Activated CD4-positive, alpha-beta T cell treated with anti-CD3 and anti-CD28 coated beads, Interleukin-2, amount 10 ng/mL, durations not matched to agents 7 days and 5 days (primary cell): ENCODE measurements at places on chromosomes 6 and 20. TPM values are rescaled to one million over a fixed set of nuclear protein-coding genes. Genes with fewer than 3 reads are reported as not detected.
A peak's percentile ranks its signal among the peaks of the same experiment; 100 is the strongest.

RNF39 gene
- total RNA-seq = not detected

PPIL6 gene
- 0.22 TPM for total RNA-seq

ADGB gene
- not detected for total RNA-seq

ECT2L gene
- not detected for total RNA-seq

PHACTR3 gene
- total RNA-seq = not detected

DNA sequence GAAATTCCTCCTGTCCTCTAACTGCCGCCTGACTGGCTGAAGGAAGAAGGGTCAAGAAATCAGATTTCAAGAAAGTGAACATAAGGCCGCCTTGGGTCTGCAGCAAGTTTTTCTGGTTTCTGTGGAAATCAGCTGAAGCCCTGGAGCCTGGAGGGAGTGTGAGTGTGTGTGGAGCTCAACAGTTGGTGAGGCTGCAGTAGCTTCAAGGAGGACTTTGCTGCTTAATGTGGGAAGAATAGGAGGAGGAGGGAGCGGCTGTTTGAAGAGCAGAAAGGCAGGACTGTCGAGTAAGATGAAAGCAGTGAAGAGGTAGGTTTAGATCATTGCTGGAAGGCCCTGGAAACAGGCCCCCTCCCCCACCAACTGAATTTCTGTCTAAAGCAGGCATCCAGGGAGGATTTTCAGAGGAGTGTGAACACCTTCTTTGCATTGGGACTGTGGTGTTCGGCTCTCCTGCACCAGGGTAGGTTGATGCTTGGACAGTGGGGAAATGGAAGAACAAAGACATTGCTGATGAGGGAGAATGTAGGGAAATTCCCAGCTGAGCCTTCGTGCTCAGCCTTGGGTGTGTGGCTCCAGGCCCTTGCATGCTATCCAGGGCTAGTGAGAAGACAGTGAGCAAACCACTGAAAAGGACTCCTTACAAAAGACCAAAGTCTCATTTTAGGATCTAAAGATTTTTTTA is 79.5 kb upstream of the VSTM2L start:
- no peaks in the 10 kb centered on the region for H3K4me1 ChIP-seq
- peaks cover 1% of the 10 kb centered on the region for H3K36me3 ChIP-seq
- no peaks in the 10 kb centered on the region for H3K27me3 ChIP-seq
- no peak for DNase-seq

- no peak overlapping the region for H3K4me3 ChIP-seq
- DNase-seq = no peak
- no peaks in the 10 kb centered on the region for H3K27me3 ChIP-seq
- H3K4me1 ChIP-seq = peaks cover 5% of the 10 kb centered on the region
- peaks cover under 1% of the 10 kb centered on the region for H3K36me3 ChIP-seq
Measured at GRCh38 chr6:13474360-13474759, 13.0 kb downstream of the GFOD1 start.

DNA sequence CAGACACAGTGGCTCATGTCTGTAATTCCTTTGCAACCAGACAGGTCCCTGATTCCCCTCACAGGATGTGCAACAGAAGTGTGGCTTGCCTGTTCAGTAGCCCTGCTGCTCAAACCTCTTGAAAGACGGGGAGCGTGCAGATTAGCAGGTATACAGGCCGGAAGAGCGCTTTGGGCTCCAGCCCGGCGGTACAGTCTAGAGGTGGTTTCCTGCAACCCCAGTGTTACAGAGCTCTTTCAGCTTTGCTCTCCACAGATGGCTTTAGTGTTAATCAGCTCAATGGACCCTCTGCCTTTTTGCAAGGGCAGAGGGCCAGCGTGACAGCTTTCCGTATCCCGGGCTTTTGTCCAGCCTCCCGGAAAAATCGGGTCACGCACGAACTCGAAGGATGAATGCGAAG is 67.2 kb upstream of the TNFRSF21 start:
- peaks cover 7% of the 10 kb centered on the region for H3K27me3 ChIP-seq
- no peak overlapping the region for H3K27ac ChIP-seq
- peak; percentile 21 for DNase-seq
- H3K36me3 ChIP-seq = no peaks in the 10 kb centered on the region
- H3K4me3 ChIP-seq = no peak overlapping the region

DNA sequence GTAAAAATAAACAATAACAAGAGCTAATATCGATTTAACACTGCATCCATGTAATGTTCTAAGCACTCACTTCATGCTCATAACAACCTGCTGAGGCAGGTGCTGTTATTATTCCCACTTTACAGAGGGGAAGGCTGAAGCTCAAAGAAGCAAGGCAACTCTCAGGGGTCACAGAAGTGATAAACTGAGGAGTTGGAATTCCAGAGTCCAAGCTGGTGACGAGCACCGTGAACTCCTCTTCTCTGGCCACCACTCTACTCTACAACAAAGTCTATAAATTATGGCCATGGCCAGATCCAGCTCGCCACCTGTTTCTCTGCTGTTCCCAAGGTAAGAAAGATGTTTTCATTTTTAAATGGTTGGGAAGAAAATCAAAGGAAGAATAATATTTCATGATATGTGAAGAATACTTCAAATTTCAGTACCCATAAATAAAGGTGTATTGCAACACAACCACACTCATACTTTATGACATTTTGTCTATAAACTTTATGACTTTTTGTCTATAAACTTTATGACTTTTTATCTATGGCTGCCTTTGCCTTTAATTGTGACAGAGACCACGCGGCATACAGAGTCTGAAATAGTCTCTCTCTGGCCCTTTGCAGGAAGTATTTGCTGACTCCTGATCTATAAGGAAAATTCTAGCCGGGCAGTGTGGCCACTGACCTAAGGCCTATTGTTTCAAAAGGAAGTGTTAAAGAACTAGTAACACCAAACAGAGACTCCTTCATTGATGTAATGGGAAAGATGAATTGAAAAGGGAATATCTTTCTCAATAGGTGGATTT is 113.2 kb upstream of the KCNG1 start:
- H3K4me3 ChIP-seq = no peak overlapping the region
- no peaks in the 10 kb centered on the region for H3K36me3 ChIP-seq
- no peaks in the 10 kb centered on the region for H3K27me3 ChIP-seq
- DNase-seq = no peak

DNA sequence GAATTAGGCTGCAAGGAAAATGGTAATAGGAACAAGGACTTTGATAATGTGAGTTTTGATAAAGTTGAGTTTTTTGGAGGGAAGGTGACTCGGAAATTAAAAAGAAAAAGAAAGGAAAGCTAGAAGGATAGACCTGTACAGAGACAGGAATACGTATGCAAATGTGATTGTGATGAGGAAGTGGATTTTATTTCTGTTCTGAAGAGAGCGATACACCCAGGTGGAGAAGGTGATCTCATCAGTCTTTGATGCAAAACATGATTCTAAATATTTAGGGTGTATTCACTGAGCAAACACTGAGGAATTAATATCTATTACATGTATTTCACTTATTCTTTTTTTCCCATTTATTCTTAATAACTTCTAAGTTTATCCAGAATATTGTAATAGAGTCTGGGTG is 9.2 kb upstream of the PLEKHG1 start:
- no peak overlapping the region for H3K27ac ChIP-seq
- H3K27me3 ChIP-seq = peaks cover 14% of the 10 kb centered on the region
- no peak overlapping the region for H3K4me3 ChIP-seq
- no peaks in the 10 kb centered on the region for H3K36me3 ChIP-seq

DNA sequence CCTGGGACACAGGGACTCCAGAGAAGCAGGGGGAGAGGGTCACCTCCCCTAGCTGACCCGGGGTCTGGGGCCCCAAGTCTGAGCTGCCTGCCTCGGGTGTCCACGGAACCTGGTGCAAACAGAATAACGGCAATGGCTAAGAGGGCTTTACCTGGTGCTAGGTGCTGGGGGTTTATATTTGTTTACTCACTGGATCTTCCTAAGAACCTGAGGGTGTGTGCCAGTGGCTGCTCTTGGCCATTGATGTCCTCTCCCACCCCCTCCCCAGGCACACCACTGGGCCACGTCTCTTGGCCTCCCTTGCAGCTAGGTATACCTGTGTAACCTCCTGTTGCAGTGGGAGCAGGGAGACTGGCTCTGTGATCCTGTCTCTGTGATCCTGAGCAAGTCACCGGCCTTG is 157.9 kb upstream of the MLN start:
- H3K4me3 ChIP-seq = no peak overlapping the region
- H3K27ac ChIP-seq = no peak overlapping the region
- DNase-seq = no peak
- peaks cover 8% of the 10 kb centered on the region for H3K27me3 ChIP-seq

DNA sequence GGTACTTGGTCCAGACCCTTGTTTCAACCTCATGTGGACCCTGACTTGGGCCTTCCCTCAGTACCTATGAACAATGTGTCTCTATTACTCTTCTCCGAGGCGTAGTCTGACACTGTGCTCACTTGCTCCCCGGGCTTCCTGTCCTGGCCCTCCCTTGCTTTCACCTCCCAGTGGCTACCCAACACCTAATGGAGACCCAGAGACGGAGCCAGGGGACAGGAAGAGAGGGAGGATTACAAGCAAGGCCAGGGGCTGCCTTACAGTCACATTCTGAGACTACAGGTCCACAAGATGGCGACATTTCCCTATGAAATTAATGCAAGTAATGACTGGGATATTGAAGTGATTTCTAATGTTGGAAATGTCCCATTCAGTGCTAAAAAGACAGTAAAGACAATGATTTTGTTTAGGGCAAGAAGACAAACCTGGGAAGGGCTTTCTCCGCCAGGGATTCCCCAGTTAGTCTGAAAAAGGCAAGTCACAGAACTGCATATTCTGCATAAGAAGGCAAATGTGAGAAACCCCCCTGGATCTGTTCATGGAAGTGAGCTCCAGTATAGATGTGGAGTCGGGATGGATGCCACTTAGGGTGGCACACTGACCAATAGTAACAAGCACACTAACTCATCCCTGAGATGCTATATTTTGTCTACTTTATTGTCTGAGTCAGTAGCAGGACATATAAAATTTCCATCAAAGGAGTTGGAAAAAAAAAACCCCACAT is 44.0 kb upstream of the ZBTB24 start:
- H3K36me3 ChIP-seq = peaks cover 3% of the 10 kb centered on the region
- peak; percentile 81 for DNase-seq
- H3K27ac ChIP-seq = no peak overlapping the region
- no peaks in the 10 kb centered on the region for H3K27me3 ChIP-seq
- H3K4me1 ChIP-seq = peaks cover 6% of the 10 kb centered on the region

DNA sequence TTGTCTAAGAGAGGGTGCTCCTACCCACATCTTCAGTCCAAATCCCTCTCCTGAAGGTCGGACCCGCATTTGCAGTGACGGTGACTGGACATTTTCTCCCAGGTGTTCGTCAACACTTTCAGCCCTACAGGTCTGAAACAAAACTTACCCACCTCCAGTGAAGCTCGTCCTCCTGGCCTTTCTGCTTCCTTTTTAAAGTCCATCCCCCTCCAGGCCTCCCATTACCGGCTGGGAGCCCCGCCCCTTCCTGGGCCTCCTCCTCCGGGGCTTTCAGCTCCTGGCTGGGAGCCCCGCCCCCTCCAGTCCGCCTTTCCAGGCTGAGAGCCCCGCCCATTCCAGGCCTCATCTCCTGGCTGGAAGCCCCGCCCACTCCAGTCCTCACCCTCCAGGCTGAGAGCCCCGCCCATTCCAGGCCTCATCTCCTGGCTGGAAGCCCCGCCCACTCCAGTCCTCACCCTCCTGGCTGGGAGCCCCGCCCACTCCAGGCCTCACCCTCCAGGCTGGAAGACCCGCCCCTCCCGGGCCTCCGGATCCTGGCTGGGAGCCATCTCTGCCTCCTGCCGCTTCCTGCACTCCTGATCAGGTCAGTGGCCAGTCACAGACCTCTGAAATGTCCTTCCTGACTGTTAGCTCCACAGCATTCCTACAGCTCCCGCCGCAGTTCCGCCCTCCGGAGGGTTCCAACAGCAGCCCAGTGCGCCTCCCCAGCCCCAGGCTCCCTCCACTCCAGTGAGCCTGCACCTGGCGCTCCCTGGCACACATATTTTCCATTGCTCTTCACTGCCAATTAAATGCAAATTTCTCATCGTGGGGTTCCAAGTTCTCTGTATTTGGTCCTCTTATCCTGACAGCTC is 98.5 kb downstream of the LY86 start:
- H3K27me3 ChIP-seq = peaks cover 2% of the 10 kb centered on the region
- no peak for DNase-seq

DNA sequence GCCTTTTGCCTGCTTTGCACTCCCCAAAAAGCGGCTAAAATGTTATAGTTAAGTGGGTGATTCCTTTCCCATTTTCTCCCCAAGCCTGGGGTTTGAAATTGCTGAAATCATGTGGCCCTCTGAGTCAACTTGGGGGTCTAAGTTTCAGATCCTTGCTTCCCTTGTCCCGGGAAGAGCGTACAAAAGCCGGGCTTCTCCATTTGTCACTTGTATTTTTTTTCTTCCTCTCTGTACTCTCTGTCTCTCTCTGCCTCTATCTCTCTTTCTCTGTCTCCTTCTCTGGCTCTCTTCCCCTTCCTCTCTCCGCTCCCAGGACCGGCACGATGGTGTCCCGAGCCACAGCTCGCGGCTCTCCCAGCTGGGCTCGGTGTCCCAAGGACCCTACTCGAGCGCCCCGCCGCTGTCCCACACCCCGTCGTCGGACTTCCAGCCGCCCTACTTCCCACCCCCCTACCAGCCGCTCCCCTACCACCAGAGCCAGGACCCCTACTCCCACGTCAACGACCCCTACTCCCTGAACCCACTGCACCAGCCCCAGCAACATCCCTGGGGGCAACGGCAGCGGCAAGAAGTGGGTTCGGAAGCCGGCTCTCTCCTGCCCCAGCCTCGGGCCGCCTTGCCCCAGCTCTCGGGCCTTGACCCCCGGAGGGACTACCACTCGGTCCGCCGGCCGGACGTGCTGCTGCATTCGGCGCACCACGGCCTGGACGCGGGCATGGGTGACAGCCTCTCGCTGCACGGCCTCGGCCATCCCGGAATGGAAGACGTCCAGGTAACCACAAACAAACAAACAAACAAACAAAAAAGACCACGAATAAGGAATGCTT is 4.6 kb downstream of the TFAP2B start:
- DNase-seq = no peak
- peaks cover 86% of the 10 kb centered on the region for H3K27me3 ChIP-seq
- H3K27ac ChIP-seq = no peak overlapping the region

DNA sequence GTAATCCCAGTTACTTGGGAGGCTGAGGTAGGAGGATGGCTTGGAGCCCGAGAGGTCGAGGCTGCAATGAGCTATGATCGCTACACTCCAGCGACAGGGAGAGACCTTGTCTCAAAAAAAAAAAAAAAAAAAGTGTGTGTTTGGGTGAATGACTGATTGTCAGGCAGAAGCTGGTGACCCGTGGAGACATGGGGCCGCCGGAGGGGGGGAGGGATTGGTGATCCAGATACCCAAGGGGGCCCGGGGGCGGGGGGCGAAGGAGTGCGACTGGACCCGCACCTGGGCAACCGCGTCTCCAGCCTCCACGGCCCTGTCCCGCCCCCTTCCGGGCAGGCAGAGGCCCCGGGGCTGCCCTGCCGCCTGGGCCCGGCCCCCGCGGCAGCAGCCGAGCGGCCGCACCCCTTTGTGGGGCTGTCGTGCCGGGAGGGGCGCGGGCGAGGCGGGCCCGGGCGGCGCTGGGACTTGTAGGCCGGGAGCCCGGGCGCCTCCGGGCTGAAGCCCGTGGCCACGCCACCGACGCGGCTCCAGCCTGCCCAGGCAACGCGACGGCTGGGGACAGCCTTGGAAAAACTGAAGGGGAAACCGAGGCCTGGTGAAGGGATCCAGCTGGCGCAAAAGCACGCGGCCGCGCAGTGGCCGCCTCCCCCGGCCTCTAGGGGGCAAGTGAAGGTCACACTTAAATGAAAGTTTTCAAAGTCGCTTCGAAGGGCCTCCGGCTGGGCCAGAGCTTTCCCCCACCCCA is 2.1 kb upstream of the RBM38 start:
- H3K4me1 ChIP-seq = peaks cover 36% of the 10 kb centered on the region
- H3K36me3 ChIP-seq = peaks cover 19% of the 10 kb centered on the region
- no peaks in the 10 kb centered on the region for H3K27me3 ChIP-seq
- peak overlapping the region; percentile 93 for H3K27ac ChIP-seq

- no peak for DNase-seq
- no peak overlapping the region for H3K27ac ChIP-seq
- H3K4me1 ChIP-seq = peaks cover 3% of the 10 kb centered on the region
- H3K27me3 ChIP-seq = no peaks in the 10 kb centered on the region
- no peaks in the 10 kb centered on the region for H3K36me3 ChIP-seq
- H3K4me3 ChIP-seq = no peak overlapping the region
Measured at GRCh38 chr20:50037575-50037974, 54.8 kb downstream of the SNAI1 start.
